ENCODE measurements at places on chromosomes 1 and 21. TPM values are rescaled to one million over a fixed set of nuclear protein-coding genes. Genes with fewer than 3 reads are reported as not detected.

Gene OR14K1
- total RNA-seq = not detected

GRCh38 chr21:42257091-42257765 lies 38.3 kb downstream of the ABCG1 start:
- DNase-seq = no peak

Gene F5
- total RNA-seq = 8.1 TPM

DNA sequence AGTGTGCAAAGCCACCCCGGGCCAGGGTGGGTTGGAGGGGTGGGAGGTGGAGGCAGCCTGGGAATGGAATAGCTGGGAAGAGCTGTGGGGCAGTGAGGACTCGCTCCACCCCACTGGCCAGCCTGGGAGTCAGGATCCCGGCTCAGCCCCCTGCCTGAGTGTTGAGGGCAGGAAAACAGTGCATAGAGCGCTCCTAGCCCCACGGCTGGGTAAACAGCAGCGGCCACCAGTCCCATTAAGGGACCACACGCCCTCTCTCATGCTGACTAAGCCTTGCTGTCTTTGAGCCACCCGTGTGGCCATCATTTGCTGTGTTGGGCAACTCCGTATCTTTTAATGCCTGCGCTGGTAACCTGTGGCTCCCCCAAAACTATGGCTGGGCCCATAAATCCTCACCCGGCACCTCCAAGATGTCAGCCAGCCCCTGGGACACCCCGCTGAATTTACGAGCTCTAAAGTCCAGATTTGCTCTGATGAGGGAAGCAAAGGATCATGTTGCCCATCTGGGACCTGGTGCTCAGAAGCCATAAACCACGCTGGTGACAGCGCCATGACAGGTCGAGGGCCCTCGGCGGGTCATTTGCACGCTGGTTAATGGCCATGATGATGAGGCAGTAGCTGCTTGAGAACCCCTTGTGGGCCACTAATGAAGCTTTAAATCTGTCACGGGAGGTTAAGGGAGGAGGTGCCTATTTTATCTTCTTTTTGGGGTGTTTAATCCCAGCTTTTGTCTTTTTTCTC lies 34.9 kb downstream of the SYF2 start:
- no peak for DNase-seq

- DNase-seq = no peak
These were observed 346.6 kb upstream of the KAZN start for GRCh38 chr1:14251871-14252270.

Gene LAD1
- 238 TPM for total RNA-seq

DNA sequence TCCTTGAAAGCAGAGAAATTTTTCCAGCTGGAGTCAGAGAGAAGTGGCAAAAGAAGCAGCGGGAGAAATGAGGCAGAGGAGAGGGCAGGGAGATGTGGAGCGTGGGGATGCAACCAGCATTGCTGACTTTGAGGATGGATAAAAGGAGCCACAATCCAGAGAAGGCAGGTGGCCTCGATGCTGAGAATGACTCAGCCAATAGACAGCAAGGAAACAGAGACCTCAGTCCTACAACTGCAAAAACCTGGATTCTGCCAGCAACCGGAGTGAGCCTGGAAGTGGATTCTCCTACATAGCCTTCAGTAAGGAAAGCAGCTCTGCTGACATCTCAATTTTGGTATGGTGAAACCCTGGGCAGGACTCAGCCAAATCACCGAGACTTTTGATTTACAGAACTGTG lies 128.9 kb upstream of the ATP1B1 start:
- no peak for DNase-seq

DNA sequence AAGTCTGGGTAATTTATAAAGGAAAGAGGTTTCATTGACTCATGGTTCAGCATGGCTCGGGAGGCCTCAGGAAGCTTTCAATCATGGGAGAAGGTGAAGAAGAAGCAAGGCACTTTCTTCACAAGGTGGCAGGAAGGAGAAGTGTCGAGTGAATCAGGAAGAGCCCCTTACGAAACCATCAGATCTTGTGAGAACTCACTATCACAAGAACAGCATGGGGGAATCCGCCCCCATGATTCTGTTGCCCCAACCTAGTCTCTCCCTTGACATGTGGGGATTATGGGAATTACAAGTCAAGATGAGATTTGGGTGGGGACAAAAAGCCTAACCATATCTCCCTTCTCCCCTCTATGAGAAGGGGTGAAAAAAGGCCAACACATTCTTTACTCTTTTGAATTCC lies 11.2 kb upstream of the IVNS1ABP start:
- DNase-seq = no peak
